Cardiac fibroblast (primary cell): ENCODE measurements at places on chromosomes 2 and 18.

DNA sequence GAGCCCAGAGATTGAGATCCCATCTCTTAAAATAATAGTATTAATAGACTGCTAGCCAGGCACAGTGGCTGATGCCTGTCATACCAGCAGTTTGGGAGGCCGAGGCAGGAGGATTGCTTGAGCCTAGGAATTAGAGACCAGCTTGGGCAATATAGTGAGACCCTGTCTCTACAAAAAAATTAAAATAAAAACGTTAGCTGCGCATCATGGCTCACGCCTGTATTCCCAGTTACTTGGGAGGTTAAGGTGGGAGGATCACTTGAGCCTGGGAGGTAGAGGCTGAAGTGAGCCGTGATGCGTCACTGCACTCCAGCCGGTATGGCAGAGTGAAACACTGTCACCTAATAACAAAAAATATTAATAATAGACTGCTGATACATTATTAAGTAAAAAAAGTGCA, 167.0 kb upstream of the OTX1 start:
- no peak for DNase-seq

DNA sequence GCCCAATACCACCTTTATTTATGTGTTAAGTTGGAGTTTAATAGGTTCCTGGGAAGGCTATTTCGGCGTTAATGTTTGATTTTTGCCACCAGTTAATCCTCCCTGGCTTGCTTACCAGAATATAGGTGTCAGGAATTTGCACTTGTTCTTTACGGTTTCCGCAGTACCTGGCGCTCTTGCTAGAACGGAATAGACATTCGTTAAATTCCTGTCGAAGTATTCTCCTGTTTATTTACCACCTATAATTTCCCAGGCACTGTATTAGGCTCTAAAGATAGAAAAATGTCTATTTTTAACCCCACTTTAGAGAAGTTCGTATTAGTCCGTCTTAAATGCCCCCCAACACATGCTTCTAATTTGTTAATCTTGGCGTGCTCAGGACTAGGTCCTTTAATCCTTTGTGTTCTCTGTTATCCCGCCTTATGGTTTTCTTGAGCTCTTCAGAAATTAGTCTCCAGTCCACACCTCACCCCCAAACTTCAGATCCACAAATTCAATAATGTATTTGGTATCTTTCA, 575 bp downstream of the CCDC150 start:
- no peak for DNase-seq

DNA sequence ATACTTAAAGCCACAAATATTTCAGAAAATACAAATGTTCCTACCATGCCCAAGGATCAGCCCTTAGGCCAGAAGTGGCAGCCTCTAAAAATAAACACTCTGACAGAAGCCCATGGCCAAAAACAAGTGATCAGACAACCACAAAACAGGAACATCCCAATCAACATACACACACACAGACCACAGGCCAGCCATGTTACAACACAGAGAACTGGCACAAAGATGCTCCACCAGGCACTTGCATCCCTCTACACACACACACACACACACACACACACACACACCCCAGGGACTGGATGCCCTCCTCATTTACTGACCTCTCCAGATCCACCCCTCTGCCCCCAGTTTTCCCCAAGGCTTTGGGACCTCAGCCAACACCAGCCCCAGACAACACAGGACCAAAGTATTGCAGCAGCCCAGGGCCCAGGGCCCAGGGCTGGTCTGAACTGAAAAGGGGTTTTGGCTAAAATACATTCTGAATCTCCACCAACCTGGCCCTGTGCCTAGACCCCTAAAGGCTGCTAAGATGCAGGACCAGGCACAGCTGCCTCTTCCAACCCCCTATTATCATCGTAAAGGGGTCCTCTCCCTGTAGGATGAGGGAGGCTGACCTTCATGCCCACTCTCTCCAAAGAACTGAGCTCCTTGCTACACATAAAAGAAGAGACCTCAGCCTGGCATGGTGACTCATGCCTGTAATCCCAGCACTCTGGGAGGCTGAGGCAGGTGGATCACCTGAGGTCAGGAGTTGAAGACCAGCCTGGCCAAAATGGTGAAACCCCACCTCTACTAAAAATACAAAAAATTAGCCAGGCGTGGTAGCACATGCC, 151.4 kb downstream of the TNS1 start:
- DNase-seq = peak; percentile 59

GRCh38 chr18:23450022-23450421, 3.1 kb upstream of the RIOK3 start:
- no peak for DNase-seq

- peak; percentile 77 for DNase-seq
These were observed 36.9 kb upstream of the TANC1 start for GRCh38 chr2:158931572-158931971.

DNA sequence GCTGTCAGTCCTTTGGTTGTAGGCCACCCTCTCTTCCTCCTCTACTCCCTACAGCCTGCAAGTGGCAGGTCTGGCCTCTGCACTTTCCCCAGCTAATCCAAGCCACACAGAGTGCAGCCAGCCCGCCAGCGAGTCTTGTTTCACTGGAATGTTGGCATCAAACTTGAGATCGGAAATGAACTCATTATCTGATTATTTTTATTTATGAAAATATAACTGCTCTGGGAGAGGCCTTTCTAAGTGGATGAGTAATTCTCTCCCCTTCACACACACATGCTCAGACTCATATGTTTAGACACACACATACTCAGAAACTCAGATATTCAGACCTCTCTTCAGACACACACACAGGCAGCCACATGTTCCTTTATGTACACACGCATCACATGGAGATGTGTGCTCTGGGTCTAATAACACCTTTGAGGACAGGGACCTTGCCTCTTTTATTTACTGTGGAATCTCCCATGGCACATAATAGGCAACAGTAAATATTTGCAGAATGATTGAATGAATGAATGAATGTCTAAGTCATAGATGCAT, 151.3 kb downstream of the ZFP36L2 start:
- peak; percentile 98 for DNase-seq

- DNase-seq = peak; percentile 6
These were observed 210.9 kb upstream of the TMEM200C start for GRCh38 chr18:6106091-6106685.

GRCh38 chr2:192687015-192687414, 492.3 kb upstream of the TMEFF2 start:
- no peak for DNase-seq

DNA sequence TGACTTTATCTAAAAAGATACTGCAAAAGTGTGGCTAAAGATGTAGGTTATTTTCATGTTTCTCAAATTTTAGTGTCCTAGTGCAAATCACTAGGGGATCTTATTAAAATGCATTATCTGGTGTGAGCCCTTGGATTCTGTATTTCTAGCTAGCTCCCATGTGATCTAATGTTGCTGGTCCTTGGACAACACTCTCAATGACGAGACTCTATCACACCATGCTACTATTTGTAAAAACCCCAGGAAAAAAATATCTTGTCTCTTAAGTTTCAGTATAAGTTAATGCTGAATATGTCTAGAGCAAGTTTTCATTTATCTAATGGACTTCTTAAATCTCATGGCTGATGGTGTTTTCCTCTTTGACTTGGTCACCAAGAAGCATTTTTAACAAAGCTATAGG, 5.8 kb downstream of the DOCK10 start:
- no peak for DNase-seq

DNA sequence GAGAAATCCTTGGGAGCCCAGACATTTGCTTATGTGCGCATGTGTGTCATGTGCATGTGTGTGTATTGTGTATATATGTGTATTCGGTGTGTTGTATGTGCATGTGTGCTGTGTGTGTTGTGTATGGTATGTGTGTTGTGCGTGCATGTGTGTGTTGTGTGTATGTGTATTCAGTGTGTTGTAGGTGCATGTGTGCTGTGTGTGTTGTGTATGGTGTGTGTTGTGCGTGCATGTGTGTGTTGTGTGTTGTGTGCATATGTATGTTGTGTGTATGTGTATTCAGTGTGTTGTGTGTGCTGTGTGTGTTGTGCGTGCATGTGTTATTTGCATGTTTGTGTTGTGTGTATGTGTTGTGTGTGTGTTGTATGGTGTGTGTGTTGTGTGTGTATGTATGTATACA, 136.9 kb downstream of the SH3RF3 start:
- DNase-seq = no peak
